ENCODE measurements at places on chromosomes 1 and 21.

GRCh38 chr1:25572708-25573590 is 29.5 kb downstream of the LDLRAP1 start:
- no peak for DNase-seq

DNA sequence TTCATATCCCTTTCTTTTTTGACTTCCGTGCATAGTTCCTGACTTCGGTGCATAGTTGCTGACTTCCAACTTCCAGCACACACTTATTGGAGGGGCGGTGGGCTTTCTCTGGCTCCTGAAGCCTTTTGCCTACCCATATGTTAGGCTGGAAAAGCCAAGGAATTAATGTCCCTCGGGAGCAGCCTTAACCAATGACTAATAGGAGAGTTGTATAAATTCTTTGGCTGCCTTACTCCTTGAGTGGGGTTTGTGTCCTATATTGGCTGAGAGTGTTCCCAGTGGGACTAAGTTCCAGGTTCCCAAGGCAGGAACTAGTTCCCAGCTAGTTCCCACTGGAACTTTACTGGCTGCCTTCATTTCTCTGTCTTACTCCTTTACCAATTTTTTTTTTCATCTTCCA is 105.7 kb downstream of the ZNF326 start:
- DNase-seq = no peak

DNA sequence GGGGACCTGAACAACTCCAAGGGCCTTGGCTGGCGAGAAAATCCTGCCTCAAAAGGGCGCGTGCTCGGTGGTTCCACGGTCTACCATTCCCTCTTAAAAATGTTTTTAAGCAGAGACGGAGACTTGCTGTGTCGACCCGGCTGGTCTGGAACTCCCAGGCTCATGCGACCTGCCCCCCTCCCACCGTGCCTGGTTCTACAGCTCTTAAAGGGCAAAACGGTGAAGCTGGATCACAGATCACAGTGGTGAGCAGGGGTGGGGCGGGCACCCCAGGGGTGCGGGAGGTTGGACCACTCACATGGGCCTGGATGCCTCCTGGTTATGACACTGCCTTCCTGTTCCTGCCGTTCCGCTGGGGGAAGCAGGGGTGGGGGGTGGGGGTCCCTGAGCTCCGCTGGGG is 4.2 kb upstream of the C1orf159 start:
- no peak for DNase-seq

DNA sequence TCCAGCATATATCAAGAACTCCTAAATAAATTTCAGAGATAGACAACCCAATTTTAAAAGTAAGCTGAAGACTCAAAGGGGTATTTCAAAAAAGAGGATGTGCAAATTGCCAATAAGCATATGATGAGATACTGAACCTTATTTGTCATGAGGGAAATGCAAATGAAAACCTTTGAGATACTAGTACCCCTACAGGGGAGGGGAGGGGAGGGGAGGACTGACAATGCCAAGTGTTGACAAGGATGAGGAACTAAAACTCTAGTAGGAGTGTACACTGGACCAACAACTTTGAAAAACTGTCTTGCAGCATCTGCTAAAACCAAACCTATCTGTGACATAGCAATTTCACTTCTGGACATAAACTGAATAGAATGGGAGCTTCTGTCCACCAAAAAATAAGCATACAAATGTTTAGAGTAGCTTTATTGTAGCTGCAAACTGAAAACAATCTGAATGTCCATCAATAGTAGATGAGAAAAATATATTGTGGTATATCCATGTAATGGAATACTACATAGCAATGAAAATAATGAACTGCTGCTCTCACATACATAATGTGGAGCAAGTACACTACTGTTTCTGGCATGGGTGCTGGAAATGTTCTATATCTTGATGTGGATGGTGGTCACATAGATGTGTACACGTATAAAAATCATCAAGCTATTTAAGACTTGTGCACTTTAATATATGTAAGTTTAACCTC is 57.2 kb downstream of the CDK18 start:
- no peak for DNase-seq

DNA sequence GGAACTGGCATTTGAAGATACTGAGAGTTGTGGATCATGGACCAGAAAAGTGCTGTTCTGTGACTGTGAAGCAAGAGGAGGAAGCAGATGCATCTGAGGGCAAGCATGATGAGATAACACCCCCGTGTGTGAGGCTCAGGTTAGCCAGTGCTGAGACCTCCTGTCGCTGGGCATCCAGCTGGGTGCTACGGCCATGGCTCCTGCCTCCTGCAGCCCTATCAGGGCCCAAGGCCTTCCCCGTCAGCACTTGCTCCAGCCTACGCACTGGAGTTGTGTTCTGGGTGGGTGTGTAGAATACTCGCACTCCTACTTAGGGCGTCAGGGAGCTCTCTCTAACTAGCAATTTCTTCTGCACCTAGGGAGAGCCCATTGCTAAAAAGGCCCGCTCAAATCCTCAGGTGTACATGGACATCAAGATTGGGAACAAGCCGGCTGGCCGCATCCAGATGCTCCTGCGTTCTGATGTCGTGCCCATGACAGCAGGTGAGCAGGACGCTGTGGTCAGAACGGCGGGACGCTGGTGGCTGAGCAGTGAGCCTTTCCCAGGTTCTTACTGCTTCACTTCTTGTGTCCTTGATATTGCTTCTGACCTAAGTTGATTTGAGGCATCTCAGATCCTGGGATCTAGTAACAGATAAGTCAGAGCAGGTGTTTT is 6.5 kb downstream of the PPIE start:
- DNase-seq = no peak

DNA sequence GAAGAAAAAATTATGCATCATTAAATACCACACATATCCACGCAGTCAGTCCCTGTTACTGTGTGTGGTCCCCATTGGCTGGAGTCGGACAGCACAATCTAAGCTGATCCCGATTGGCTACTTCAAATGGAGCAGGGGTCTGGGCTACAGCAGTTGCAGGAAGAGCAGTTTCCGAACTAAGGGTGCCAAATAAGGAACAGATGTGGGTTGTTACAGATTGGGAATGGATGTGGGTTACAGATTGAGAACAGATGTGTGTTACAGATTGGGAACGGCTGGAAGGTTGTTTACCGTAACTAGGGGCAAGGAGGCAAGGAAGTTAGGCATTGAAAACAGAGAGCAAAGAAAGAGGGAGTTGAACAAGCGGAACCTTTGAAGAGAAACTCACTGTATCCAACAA is 19.9 kb downstream of the OR2L13 start:
- no peak for DNase-seq

- peak; percentile 51 for DNase-seq
These were observed 34.3 kb upstream of the ECE1 start for GRCh38 chr1:21324368-21325141.

- no peak for DNase-seq
These were observed 1786.6 kb downstream of the PLA2G4A start for GRCh38 chr1:188615321-188615720.

DNA sequence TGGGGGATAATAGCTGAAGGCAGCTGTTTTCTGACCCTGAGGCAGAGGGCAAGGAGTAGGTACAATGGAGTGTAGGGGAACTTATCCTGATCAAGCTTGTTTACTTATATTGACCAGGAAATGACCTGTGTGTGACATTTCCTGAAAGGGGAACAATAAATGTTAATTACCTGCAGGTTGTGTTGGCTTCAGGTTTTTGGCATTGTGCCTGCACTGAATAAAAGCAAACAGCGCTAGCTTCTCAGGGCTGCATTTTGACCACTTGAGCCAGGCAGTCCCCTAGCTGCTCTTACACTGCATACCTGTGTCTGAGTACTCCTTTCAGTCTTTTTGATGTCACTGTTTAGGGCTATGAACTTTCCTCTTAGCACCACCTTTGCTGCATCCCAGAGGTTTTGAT is 40.6 kb downstream of the DRAM2 start:
- no peak for DNase-seq

- no peak for DNase-seq
These were observed 56.3 kb upstream of the FBXO28 start for GRCh38 chr1:224057461-224058199.

DNA sequence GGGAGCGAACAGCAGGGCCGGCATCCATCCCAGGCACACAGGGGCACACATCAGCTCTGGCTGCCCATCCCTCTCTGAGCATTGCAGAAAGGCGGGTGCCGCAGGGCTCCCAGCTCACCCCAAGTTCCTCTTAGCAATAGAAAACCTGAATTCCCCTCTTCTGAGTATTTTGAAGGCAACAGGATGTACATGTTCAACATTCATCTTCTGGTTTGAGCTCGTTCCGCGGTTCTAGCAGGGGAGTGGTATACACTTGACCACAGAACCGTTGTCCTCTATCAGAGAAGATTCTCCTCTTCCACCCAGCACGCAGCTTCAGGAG is 23.6 kb downstream of the ACTA1 start:
- no peak for DNase-seq

GRCh38 chr1:47178654-47179016 is 11.2 kb downstream of the PDZK1IP1 start:
- DNase-seq = no peak

DNA sequence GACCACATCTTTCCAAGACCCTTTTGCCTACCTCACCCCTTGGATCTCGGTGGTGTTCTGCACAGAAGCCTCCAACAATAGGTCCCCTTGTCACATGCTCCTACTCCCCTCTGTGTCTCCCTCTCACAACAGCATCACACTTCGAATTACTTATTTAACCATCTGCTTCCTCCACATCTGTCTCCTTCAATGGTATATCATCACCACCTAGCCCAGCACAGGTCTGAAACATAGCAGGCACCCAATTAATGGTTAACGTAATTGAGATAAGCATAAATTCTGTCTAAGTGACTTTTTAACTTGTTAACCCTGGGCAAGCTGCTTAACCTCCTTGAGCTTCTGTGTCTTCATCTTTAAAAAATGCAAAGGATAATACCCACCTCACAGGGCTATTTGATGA is 100.3 kb upstream of the BARHL2 start:
- no peak for DNase-seq

- DNase-seq = no peak
These were observed 4.4 kb downstream of the HFM1 start for GRCh38 chr1:91400133-91400725.

DNA sequence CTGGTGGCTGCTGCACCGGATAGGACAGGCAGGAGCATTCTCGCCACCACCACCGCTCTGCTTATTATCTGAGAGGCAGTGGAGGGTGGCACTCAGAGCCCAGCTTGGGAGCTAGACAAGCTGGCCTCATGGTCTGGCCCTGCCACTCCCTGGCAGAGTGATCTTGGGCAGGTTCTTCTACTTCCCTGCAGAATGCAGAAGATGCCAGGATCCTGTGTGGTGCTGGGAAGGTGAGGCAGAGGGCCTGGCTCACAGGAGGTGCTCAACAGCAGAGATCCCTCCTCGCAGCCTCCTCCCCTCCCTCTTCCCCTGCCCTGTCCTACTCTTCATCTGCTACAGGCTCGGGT is 60.4 kb downstream of the ARHGEF10L start:
- DNase-seq = no peak

DNA sequence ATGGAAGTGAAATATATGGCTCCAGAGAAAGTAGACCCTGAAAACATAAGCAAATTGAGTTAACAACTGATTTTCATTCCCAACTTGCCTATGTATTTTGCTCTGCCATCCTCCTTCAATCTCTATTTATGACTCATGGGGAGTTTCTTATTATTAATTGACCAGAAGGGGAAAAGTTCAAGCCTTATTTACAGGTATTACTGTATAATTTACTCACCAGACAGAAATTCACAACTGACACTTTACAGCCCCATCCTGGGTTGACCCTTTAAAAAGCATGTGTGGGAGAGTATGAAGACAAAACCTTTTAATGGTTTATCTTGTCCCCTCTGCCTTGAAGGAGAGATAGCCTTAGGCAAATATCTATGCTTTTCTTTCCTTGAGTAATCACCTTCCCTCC is 39.8 kb upstream of the C1orf53 start:
- DNase-seq = no peak

DNA sequence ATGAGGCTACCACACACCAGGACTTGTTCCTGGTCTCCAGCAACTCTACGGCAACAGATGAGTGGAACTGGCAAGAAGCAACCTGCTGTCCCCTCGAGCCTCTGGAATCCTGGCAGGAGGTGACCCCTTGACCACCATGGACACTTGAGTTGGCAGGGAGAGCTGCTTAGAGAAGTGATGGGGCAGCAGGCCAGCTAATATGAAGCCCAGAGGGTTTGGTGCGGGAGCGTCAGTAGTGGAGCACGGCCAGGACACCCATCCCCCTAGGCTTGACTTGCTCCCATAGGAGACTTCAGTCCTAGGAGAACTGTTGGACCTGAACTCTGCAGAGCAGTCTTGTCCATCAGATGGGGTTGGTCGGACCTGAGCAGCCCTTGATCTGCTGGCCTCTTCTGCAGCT is 56.5 kb downstream of the CTH start:
- DNase-seq = no peak

DNA sequence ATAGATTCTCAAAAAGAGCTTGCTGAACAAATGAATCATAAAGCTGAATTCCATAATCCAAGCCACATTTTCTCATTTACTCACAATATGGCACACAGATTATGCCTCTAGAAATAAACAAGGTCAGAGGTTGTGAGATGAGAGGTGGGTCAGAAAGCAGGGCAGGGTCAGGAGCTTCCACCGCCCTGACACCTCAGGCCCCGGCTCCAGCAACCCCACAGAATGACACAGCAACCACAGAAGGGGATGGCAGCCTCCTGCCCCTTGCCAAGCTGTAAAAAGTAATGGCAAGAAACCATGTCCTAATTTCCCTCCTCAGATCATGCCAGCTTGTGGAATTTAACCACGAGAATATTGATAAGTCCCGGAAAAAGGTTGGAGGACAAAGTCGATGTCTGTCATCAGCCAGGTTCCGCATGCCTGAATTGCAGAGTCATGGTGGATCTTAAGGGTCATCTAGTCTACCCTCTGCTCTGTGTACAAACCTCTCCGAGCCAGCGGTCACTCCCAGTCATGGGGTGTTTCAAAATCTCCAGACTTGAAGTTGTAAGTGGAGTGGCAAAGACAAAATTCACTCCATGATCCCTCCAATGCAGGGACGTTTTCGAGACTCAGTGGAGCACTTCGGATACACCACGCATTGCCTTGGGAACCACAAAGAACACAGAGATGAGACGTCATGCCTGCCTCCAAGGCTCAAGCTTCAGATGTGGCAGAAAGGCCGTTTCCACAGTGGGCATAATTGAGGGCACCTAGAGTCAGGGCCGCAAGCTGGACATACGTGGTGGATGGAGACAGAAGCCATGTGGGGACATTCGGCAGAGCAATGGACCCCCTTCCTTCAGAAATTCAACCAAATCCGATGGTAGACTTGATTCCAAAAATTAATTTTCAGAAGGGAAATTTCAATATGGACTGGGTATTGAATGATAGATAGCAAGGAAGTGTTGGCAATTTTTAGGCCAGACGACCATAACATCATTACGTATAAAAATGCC is 254.0 kb downstream of the TOMM20 start:
- no peak for DNase-seq
